Stimulated activated CD4-positive, alpha-beta T cell treated with anti-CD3 and anti-CD28 coated beads, Interleukin-12 subunit alpha, Interleukin-12 subunit beta, amount 100 ng/mL, for 24 hours (primary cell): ENCODE measurements at places on chromosomes 3 and 15.

DNA sequence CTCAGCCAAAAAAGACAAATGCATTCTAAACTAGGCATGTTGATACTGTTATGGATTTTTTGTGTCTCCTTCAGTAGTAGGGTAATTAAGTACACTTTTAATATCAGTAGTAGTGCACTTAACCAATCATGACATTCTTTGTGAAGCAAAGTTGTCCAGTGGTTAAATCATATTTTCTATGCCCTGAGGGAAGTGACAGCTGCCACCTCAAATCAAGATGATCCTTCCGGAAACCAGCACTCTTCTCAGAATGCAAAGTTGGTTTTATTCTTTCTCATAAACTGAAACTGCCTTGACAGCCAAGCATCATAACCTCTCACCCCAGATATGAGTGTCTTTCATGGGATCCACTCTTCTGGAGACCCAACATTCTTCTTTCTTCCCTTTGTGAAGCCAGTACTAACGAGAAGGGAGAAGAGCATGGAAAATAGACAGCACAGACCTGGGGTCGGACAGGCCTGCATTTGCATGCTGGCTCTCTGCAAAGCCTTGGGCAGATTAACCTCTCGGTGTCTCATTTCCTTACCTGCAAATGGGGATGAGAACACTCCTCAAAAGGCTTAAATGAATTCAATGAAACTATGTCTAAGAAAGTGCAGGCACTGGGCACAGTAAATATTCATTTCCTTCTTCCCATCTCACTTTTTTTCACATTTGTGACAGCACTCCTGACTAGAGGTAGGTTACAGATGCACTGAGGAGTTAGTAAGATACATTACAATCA lies 13.2 kb downstream of the AAGAB start:
- DNase-seq, result no peak

- DNase-seq, result no peak
Observed at GRCh38 chr3:49421890-49422378, 339 bp downstream of the AMT start.

DNA sequence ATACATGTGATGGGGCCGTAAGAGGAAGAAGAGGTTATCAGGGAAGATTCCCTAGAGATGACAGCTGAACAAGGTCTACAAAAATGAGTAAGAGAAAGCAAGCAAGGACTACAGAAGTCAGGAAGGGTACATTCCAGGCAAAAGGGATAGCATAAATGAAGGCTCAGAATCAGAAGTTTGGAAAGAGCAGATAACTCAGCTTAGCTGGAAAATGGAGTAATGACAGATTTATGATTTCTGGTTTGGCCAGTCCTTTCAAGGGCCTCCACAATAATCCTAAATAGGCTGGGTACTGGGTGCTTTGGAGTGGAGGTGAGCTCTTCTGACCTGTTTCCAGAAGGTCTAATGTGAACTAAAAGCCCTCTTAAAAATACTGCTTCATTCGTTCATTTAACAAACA lies 110.7 kb downstream of the MYO5A start:
- DNase-seq, result no peak

DNA sequence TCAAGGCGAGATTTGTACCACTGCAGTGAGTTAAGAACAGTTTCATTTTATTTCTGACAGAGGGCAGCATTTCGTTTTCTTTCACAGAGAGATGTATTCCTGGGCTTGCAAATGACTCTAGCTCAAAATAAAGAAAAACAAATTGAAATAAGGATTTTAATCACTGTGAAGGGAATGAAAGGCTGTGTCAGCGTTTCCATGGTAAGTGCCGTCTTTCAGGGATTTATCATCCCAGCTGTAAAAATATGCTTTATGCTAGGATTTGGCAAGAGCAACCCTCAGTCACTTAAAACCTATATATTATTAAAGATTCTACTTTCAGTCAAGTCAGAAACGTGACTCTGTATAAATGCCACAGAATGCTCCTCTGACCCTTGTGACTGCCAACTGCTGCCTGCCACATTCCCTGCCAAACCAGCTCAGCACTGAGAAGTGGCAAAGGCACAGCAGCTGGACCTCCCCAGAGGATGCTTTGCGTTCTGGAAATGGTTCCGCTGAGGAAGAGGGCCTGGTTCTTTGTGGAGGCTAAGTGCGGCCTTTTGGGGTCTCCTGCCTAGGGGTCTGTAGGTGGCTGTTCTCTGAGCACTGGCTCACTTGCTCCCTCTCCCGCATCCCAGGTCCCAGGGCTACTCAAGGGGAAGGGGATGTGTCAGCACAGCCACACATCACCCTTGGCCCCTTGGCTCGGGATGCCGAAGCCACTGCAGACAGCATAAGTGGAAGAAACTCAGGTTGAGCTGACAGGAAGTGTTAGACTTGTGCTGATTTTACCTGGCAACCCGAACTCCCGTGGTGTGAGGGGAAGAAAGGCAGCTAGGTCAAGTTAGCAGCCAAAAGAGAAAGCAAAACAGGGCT lies 56.6 kb upstream of the POMGNT2 start:
- no peak for DNase-seq
